Left forelimb (tissue), 1 donor: ENCODE measurements at places on chromosomes 1 and 21.
A peak's percentile ranks its signal among the peaks of the same experiment; 100 is the strongest.

- no peak for DNase-seq
Measured at GRCh38 chr1:18178111-18178510, 70.5 kb downstream of the IGSF21 start.

- DNase-seq: no peak
Measured at GRCh38 chr1:113194846-113195830, 122.1 kb downstream of the LRIG2 start.

GRCh38 chr1:203632941-203633340, 6.3 kb downstream of the ATP2B4 start:
- no peak for DNase-seq

DNA sequence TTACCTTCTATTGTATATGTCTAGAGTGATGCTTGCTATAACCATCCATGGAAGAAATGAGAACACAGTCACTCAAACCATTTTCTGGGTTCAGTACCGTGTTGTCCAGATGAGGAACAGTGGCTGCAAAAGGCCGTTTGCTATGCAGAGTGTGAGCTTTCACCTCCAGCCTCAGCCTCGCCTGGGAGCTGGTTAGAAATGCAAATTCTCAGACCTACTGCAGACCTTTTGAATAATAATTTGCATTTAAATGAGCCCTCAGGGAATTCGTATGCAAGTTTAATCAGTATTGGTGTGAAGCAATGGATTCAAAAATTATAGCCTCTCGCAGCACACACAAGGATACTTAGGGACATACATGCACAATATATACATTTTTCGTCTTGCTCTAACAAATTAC, 24.1 kb downstream of the KCNJ15 start:
- no peak for DNase-seq

DNA sequence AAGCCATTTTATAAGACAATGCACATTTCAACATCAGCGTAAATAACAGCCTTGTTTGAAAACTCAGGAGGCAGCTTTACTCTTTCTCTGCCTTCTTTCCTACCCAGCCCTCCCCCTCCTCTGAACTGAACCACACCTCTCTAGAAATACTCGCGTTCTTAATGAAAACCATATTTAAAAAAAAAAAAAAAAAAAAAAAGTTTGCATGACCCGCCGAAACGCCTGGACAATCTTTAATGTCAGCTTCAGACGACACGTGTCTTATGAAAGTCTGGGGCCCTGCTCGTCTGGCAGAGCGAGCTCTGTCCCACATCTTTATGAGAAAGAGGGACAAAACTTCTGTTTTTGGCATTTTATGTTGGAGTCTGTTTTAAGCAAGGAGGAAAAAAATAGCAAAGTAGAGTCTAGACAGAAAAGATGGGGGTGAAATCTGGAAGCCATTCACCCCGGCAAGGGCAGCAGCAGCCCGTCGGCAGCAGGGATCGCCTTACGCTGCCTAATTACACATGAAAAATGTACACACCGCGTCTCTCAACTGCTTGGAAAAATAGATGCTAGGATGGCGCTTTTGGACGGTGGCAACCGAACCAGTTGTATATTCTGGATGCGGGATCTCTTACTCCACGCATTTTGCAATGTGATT, 130.4 kb upstream of the ETS2 start:
- DNase-seq: no peak

DNA sequence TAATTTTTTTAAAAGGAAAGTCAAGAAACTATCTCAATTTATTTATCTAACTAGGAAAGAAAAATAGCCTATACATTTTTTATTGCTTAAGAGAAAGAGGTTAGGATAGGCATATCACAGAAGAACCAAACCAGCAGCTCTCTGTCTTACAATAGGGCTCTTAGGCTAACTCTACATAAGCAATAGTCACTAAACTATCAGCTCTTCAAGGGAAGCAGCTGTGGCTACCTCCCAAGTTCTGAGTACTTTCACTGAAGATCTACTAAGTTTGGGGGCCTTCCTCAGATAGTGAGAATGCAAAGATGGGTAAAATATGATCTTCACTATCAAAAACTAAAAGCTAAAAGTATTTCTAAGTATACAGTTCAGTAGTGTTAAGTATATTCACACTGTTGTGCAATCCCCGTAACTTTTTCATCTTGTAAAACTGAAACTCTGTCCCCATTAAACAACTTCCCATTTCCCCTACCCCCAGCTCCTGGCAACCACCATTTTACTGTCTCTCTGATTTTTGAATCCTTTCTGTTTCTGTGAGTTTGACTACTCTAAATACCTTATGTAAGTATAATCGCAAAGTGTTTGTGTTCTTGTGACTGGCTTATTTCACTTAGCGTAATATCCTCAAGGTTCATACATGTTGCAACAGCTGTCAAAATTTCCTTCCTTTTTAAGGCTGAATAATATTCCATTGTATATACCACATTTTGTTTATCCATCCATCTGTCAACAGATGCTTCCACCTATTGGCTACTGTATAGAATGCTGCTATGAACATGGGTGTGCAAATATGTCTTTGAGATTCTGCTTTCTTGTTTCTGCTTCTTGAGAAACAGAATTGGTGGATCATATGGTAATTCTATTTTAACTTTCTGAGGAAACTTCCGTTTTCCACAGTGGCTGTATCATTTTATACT, 73.3 kb downstream of the ACBD6 start:
- no peak for DNase-seq

- no peak for DNase-seq
Measured at GRCh38 chr21:34762786-34763185, 94.0 kb downstream of the CLIC6 start.

GRCh38 chr1:112674986-112675727, 698 bp downstream of the MOV10 start:
- DNase-seq: peak; percentile 81

GRCh38 chr1:201090541-201090940, 21.7 kb downstream of the CACNA1S start:
- DNase-seq: no peak

DNA sequence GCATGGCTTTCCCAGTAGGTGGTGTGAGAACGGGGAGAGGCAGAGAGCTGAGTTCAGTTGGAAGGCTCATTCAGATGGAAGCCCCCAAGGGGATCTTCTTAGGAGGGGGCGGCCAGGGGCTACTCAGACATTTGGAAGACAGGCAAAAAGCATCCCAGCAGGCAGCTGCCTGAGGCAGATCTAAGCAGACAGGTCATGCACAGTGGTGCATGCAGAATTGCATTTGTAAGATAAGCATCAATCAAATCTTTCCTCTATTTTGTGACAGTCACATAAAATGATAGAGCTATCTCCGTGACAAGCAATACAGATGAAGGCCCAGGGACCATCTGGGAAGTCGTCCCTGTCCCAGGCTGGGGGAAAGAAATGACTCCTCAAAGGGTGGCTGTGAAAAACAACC, 3.8 kb downstream of the RAB3B start:
- no peak for DNase-seq

- DNase-seq: no peak
Measured at GRCh38 chr1:183958958-183959357, 78.6 kb downstream of the COLGALT2 start.

DNA sequence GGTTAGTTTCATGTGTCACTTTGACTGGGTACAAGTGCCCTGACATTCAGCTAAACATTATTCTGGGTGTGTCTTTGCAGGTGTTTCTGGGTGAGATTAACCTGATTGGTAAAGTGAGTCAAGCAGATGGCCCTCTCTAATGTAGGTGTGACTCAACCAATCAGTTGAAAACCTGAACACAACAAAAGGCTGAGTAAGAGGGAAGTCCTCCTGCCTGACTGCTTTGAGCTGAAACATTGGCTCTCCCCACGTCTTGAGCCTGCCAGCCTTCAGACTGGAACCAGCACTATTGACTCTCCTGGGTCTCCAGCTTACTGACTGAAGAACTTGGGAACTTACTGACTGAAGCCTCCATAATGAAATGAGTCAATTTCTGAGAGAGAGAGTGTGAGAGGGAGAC, 70.0 kb upstream of the C21orf91 start:
- no peak for DNase-seq

DNA sequence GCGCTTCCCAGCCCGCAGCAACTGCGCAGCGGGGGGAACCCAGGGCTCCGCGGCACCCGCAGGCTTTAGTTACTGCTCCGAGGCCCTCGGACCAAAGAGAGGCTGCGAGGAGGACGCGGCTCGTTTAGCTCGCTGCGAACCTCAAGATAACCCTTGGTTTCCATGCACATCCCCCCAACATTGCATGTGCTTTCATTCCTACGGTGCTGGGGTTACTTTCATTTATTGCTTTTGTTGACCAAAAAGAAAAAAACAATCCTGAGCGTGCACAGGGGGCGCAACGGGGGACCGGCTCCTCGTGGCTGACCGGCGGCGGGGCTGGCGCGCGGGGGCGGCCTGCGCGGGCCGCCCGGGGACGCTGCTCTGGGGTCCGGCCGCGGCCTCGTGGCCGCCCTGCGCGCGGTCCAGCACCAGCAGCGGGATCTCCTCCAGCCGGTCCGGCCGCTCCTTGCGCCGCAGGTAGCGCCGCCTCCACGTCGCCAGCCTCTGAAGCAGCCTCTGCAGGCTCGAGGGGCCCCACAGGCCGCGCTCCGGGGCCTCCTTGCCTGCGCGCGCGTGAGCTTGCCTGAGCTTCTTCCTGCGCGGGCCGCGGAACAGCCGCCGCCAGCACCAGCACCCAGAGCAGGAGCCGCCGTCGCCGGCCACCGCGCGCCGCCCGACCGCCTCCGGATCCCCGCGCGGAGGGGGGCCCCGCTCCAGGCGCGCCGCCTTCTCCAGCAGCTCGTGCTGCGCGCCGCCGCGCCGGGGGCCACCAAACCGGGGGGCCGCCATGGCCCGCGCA, 77.4 kb downstream of the DESI2 start:
- DNase-seq: peak; percentile 81

DNA sequence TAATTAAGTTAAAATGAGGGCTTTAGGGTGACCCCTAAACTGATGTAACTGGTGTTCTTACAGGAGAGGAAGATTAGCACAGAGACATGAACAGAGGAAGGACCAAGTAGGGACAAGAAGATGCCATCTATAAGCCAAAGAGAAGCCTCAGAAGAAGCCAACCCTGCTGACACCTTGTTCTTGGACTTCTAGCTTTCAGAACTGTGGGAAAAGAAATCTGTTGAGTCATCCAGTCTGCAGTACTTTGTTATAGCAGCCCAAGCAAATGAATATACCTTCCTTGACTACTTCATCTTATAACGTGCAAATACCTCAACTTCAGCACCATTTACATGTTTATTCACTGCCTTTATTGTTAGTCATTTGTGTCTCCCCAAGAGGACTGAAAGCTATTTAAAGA, 3.4 kb downstream of the ZBTB21 start:
- DNase-seq: no peak

DNA sequence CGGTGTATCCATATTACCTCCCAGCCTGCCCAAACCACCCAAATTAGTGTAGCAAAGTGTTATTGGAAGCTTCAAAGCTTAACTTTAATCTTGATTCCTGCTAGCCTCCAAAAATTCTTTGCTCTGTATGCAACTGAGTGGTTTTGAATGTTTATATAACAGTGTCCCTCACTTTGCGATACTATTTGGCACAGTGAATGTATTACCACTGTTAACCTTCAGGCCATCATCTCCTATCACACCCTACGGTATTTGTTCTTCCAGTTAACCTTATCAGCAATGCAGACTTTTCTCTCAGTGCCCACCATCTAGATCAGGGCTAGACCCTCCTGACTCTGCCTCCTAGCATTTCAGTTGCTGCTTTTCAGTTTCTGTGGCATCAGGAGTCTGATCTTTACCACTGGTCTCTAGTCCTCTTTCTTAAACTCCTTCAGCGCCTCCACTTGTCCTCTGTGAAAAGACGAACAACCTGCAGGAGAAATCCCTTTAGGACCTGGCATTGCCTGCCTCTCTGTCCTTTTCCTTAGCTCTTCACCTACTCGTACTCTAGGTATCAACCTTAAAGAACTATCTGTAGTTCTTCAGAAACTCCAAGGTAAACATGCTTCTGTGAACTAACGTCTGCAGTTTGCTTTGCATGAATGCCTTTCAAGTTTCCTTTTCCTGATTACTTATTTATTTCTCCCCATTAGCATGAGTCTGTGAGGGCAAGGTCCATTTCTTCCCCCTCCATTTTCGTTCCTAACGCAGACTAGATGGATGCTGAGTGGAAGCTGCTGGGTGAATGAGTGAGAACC, 71.7 kb downstream of the SNX7 start:
- DNase-seq: no peak

GRCh38 chr1:174954073-174954460, 45.7 kb upstream of the CACYBP start:
- DNase-seq: no peak

GRCh38 chr1:160436966-160437365, 36.6 kb downstream of the VANGL2 start:
- DNase-seq: no peak

- DNase-seq: no peak
Measured at GRCh38 chr1:184407816-184408510, 21.1 kb downstream of the C1orf21 start.

GRCh38 chr1:198856601-198857000, 217.8 kb downstream of the PTPRC start:
- no peak for DNase-seq

- no peak for DNase-seq
Measured at GRCh38 chr1:154629061-154629674, 21.2 kb upstream of the ADAR start.

- DNase-seq: no peak
Measured at GRCh38 chr21:18382141-18382540, 21.4 kb downstream of the TMPRSS15 start.

DNA sequence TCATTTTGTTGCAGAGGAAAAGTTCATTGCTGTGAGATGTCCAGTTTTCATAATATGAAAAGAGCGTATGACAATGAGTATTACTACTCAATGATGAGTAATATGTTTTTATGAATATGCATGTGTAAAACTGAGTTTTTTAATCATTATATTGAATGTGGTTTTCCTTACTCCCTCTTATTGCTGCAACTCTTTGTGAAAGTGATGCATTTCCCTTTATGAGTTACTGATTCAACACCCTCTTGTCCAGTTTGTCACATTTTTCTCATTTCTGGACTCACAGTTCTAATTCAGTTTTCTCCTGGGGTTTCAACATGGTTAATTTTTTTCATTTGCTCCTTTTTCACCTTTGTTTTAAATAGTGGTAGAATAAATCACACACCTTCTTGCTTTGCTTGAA, 35.2 kb upstream of the KCNJ15 start:
- no peak for DNase-seq

- no peak for DNase-seq
Measured at GRCh38 chr1:106360252-106360651, 696.2 kb upstream of the PRMT6 start.

DNA sequence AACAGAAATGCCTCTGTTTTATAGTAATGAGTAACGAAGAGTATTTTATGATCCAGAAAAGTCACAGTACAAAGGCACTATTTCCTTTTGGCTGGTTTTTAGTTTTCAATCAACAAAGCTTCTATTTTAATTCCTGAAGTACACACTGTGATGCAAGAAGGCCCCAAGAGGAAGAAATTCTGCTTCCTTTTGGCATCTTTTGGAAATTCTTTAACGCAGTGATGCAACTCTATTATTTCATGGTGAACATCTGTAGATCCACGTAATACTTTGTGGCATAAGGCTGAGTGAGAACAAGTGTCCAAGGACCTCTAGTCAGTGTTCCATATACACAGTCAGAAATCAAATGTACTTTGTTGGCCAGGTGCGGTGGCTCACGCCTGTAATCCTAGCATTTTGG, 137.5 kb downstream of the TGFB2 start:
- no peak for DNase-seq

GRCh38 chr1:164064501-164064900, 494.5 kb upstream of the PBX1 start:
- DNase-seq: no peak

- no peak for DNase-seq
Measured at GRCh38 chr1:212315907-212316306, 30.7 kb downstream of the PPP2R5A start.

GRCh38 chr1:14598498-14599182, at the start of gene KAZN:
TSS of gene KAZN (plus strand) at chr1:14598685.
- peak; percentile 81 for DNase-seq

GRCh38 chr1:157882580-157882979, 41.0 kb upstream of the CD5L start:
- no peak for DNase-seq

- DNase-seq: no peak
Measured at GRCh38 chr1:230825761-230826160, 42.6 kb downstream of the C1orf198 start.
